Activated effector memory CD4-positive, alpha-beta T cell treated with Interleukin-2 at 50 U/mL for 16 hours (primary cell): ENCODE measurements at places on chromosomes 2 and 18.

- DNase-seq, result no peak
These were observed 46.9 kb upstream of the NDUFV2 start for GRCh38 chr18:9055626-9056025.

GRCh38 chr2:46252891-46253659 is 44.1 kb upstream of the EPAS1 start:
- no peak for DNase-seq

DNA sequence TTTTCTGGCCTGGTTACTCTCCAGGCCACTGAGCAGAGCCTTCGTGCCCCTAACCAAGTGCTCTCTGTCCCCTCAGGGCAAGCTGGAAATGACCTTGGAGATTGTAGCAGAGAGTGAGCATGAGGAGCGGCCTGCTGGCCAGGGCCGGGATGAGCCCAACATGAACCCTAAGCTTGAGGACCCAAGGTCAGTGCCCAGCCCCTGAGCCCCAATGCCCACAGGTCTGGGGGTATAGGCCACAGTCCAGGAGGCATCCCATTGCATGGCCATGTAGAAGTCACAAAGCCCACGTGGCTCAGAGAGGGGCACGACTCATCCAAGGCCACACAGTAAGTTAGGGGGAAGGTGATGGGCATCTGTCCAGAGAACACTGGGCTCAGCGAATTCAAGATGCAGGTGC is 227.6 kb downstream of the DYSF start:
- no peak for DNase-seq

GRCh38 chr2:240795916-240796510 is 24.0 kb downstream of the KIF1A start:
- DNase-seq, result no peak

GRCh38 chr2:69740502-69740951 is 1.4 kb upstream of the ANXA4 start:
- DNase-seq, result no peak

GRCh38 chr2:238846628-238847418 is 1.1 kb upstream of the TWIST2 start:
- no peak for DNase-seq

- DNase-seq, result no peak
These were observed 304.4 kb upstream of the SLC39A10 start for GRCh38 chr2:195352581-195352980.

DNA sequence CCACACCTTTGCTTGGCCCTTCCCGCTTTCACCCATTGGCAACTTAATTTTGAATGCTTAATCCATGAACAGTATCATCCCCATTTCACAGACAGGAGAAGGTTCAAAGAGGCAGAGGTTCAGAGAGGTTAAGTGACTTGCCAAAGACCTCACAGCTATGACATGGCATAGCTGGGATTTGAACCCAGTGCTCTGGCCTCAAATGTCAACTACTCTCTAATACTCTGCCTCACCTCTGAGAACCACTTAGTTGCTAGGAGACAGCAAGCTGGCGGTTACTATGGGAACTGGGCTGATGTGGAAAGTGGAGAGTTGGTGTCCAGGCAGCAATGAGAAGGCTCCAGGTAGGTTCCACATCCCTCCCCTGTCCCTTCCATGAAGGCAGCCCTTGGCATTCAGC is 15.8 kb upstream of the PRSS56 start:
- no peak for DNase-seq

- no peak for DNase-seq
These were observed 45.2 kb downstream of the USP34 start for GRCh38 chr2:61425605-61426155.

DNA sequence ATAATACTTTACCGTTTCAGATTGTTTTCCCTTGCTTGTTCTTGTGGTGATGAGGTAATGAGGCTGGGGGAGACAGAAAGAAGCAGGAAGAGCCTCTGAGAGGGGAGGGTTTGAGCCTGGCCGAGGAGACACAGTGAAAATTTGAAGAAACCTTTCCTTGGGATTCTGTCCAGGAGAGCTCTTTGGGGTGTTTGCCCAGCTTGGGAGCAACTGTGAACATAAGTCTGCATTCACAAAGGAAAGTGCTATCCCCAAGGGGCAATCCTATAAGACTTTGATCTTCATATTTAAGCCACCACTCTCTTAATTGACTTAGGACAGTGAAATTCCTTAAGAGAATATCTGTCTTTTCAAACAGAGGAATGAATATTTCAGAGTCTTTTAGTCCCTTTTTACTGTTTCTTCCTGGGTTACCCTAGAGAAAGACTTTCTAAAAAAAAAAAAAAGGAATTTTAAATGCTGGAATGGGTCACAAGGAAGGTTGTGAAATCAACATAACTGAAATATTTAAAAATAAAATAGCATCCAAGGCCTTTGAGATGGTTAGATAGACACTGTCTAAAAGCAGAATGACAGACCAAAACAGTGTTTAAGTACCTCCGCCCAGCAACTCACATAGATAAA is 52.5 kb upstream of the STAM2 start:
- DNase-seq, result no peak

- no peak for DNase-seq
These were observed 9.8 kb upstream of the PAPOLG start for GRCh38 chr2:60746318-60746717.

DNA sequence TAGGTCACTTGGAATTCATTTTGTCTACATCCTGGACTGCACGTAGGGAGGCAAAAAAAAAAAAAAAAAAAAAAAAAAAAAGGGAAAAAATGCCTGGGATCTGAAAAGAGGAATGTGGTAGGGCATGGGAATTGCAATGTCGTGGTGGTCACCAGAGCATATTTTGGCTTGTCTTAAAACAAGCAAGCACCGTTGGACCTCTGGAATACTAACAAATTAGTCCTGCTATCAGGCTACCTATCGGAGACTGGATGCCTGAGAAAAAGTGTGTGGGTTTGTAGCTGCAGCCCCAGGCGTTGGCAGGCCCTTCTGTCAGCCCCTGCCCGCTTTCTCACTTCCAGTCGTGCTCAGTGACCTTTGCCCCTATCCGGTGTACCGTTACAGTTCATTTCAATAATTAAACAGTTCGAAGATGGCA is 588.5 kb upstream of the ZEB2 start:
- DNase-seq, result no peak

DNA sequence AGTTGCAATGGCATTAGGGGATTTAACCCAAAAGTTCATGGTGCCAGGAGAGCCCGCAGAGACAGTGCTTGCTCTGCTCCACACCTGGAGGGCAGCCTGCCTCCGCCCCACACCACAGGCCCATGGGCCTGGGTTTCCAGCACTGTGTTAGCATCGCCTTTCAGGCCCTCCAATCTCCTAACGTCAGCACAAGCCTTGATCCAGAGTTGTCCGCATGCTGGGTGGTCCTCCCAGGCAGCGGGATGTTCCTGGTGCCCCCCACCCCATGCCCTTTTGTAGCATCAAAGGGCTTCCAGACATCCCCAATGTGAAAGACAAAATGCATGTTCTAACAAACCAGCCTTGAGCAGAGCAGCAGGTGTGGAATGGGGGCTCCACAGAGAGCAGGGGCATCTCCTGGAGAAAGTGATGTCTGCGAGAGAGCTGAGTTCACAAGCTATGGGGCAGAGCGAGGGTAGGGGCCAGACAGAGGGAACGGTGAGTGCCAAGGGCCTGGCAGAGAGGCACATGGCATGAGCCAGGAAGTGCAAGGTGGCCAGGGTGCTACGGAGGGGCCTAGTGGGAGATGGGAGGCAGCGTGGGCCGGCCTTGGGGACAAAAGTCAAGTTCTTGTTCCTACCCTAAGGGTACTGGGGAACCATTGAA is 119.2 kb downstream of the CYP26B1 start:
- no peak for DNase-seq

DNA sequence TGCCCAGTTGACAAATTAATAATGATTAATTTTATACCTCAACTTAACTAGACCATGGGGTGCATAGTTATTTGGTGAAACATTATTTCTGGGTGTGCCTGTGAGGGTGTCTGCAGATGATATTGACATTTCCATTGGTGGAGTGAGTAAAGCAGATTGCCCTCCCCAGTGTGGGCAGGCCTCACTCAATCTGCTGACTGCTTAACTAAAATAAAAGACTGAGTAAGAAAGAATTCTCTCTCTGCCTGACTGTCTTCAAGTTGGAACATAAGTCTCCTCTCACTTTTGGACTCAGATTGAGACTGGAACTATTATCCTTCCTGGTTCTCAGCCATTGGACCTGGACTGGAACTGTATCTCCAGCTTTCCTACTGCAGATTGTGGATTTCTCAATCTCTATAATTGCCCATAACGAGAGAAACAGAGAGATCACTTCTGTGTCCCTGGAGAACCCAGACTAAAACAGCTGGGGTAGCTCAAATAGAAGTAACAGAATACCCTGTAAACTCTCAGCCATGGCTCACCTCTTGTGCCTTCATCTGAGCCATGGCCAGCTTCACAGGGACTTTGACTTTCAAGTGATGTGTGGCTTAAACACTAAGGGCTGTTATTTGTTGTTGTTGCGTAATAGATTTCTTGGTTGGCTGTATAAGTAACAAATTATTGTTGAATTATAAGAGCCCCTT is 575.3 kb upstream of the RAB6C start:
- no peak for DNase-seq

GRCh38 chr2:145065342-145065741 is 545.4 kb upstream of the ZEB2 start:
- DNase-seq, result no peak

- no peak for DNase-seq
These were observed 225.9 kb upstream of the FBXO11 start for GRCh38 chr2:48132271-48132625.

DNA sequence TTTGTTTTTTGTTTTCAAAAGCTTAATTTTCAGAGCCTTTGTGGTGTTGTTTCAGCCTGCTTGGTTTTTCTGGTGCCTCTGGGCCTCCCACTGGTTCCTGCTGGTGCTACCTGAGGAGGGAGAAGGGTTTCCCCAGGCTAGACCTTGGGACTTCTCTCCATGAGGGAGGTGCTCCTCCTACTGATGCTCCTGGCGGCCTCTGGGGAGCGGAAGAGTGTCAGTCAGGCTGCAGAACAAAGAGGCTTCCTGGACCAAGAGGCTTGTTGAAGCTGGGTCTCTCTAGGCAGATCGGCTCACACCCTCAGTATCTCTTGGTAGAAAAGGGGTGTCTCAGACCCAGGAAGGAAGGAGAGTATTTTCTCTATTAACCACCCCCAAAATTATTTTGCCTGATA is 32.2 kb downstream of the RFX8 start:
- no peak for DNase-seq

DNA sequence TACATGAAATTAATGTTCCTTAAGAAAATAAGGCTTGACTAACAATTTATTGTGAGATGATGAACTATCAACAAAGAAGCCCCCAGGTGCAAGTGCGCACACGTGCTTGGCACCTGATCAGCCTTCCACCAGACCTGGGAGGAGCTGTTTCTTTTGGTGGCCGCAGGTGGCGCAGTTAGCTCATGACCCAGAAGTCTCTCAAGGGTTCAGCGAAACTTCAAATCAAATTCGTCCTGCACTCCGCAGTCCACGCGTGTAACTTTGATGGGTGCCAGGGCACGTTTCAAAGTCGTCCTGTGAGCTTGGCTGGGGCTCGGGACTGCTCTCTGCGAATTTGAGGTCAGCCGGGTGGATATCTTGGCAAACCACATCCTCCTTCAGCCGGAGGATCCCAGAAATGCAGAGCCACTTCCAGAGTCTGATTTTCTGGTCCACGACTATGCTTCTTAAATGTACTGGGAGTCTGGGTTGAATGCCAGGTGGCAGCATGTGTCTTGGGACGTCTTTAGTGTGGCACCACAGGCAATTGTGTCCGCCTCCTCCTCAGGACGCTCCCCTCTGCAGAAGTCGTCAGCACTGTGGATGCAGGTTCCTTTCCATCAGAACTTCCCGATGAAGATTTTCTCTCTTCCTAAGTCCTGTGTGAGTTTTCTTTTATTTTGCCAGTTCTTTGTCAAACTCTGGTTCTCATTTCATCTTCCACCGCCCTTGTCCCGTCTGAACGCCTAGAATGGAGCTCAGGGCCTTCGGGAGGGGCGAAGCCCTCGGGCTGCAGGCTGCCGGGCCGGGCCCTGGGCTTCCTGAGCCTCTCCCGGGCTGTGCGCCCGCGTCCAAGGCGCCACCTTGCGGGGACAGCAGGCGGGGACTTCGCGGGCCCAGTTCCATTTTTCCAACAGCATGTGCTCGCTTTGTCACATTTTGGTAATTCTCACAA is 61.3 kb upstream of the RAPGEF4 start:
- no peak for DNase-seq

GRCh38 chr2:161119483-161119882 is 40.7 kb upstream of the TANK start:
- no peak for DNase-seq

- DNase-seq, result no peak
These were observed 93.4 kb downstream of the MYO3B start for GRCh38 chr2:170271340-170271739.

GRCh38 chr2:120195553-120195952 is 27.6 kb downstream of the TMEM185B start:
- DNase-seq, result no peak

- DNase-seq, result peak; percentile 43
These were observed 6.1 kb upstream of the LBH start for GRCh38 chr2:30225131-30225762.

DNA sequence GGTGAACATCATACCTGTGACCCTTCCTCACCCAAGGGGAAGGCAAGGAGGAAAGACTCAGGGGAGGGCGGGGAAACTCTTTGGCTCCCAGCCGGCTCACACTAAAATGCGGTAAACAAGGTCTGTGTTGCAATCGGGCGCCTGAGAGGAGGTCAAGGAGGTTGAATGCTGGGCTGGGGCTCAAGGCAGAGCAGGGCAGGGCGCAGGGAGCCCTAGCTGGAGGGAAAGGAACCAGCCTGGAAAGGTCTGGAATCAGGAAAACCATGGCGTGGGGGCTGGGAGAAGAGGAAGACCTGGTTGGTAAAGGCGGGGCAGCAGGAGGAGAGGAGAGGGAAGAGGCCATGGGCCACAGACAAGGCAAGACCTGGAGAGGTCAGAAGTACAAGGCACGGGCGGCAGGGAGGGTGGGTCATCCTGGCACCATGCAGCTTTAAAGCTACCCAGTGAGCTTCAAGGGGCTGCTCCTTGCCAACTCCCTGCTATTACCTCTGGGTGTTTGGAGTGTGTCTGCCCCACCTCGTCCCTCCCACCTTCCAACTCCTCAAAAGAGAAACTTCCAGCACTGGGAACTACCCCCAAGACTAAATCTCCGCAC is 4.8 kb upstream of the TMEM37 start:
- DNase-seq, result no peak

DNA sequence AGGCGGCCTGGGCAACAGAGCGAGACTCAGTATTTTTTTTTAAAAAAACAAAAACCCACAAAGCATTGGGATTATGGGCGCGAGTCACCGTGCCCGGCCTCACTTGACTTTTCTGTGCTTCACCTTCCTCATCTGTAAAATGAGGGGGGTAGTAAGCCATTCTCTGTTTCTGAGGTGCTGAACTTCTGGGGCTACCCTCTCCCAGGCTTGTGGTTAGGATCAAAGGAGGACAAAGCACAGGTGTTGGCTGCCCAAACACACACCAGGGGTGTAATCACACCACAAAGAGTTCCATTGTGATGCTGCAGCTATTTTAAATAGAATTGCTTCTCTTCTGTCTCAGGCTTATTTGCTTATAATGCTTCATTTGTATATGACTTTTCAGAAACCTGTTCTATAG is 35.8 kb upstream of the INHBB start:
- no peak for DNase-seq
